Cardiac fibroblast (primary cell): ENCODE measurements at places on chromosomes 16 and 17.
A peak's percentile ranks its signal among the peaks of the same experiment; 100 is the strongest.

DNA sequence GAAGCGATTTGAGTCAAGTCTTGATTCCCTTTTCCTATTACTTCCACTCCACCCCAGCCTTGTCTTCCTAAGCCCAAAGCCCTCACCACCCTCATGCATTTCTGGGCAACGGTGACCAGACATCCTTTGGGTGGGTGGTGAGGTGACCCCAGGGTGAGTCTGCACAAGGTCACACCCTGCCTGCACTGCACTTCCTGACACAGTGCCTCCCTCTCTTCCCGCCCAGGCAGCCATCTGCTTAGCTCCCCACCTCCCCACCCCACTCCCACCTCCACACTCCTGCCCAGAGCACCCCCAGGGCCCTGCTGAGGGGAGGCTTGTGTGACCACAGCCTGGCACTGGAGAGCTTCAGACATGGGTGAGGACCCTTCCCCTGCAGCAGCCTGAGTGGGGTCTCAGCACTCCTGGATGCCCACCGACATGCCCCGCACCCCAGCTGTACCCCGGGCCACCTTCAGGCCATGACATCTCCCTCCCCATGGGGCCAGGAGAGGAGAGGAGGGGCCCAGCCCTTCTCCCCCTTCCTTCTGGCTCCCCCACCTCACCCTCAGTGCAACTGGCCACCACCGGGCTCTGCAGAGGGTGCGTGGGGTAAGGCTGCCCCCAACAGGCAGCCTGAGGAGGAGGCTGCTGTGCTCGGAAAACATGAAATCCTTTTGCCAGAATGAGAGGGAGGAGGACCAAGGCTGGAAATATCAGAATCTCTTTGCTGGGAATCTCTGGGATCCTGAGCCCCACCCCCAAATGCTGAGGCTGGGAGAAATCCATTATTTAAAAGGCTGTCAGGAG lies 68.6 kb downstream of the CCT6B start:
- DNase-seq: no peak

DNA sequence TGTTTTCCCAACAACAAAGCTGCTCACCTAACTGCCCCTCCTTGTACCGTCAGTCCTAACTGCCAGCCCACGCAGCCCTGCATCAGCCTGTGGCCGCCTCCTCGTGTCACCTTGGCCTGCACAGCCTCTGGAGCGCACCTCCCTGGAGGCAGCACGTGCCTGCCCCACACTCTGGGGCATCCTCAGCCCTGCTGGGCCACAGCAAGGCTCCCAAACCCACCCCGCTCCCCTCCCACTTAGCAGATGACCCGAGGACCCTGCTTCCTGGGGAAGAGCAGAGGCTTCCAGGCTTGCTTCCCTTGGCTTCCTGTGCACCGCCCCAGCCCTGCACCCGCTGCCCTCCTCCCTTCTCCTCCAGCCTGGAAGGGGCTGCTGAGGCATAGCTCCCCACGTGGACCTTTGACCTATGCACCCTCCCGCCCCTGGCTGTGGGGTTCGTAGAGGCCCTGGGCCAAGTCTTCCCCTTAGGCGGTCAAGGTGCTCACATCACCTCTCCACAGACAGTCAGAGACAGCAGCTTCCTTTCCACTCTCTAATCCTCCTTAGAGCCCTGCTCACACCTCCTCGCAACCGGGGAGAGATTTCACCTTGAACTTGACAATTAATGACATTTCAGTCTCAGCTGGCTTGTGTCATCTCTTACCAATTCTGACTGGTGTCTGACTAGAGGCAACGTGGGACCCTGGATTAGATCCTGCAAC lies 115.0 kb downstream of the MGAT5B start:
- no peak for DNase-seq

GRCh38 chr17:193841-194806 lies 12.7 kb upstream of the DOC2B start:
- no peak for DNase-seq

DNA sequence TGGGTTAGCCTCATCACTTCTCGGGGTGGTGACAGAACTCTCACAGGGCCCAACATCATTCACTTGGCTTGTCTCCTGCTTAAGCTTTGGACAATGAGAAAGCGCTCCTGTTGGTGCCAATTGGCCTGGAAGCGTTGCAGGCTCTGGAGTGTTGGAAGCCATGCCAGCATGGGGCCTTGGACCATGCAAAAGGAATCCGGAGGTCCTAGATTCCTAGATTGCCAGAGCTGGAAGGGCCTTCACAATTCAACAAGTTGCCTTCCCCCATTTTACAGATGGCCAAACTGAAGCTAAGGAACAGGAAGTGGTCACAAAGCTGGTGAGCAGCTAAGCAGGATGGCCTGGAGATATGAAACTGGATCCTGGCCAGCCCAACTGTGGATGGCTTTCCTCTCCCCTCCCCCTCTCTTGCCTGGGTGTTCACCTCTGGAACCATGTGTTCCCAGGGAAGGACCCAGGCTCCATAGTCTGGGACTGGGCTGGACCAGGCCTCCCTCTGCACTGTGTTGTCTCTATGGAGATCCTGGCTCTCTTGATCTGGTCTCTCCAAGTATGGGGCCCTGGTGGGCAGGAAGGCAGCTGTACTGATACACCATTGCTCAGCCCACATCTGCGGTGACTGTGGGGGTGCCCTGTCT lies 6.0 kb upstream of the IGFBP4 start:
- peak; percentile 37 for DNase-seq

DNA sequence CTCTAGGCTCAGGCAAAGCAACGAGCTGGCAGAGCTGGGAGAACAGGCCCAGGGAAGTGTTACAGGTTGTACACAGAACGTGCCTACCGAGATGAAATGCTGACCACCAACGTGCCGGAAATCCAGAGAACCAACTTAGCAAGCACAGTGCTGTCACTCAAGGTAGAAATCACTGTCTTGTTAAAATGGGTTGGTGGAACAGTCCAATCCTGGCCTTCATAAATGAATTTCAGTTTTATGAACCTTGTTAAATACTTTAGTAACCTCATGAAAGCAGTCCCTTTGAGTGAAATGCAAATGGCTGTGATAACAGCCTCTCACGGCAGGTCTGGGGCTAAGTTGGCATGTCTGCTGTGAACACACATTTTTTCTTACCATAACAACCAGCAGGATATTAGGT lies 29.0 kb downstream of the ETV4 start:
- DNase-seq: no peak

GRCh38 chr16:55566432-55567175 lies at the start of gene CAPNS2:
CAPNS2 (plus strand) TSS chr16:55566684; CDS start chr16:55566757, 73 bp downstream.
- no peak for DNase-seq

DNA sequence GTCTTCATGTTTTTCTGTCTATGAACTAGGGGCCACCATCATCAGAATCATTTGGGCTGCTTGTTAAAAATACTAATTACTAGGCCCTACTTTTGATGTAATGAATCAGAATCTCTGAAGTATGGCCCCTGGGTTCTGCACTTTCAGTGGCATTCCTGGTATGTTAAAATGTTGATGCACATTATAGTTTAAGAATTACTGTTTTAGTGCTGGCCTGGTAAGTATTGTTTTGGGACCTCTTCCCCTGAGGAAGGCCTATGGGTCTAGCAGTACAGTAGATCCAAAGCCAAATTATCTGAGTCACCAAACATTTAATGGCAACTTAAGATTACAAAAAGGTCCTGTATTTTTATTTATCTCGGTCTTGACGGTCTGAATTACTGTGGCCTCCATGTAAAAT lies 58.8 kb downstream of the AP2B1 start:
- DNase-seq: no peak

GRCh38 chr17:80673152-80673920 lies 128.7 kb downstream of the RPTOR start:
- no peak for DNase-seq

- no peak for DNase-seq
Measured at GRCh38 chr17:55263569-55264277, 1.0 kb upstream of the HLF start.

DNA sequence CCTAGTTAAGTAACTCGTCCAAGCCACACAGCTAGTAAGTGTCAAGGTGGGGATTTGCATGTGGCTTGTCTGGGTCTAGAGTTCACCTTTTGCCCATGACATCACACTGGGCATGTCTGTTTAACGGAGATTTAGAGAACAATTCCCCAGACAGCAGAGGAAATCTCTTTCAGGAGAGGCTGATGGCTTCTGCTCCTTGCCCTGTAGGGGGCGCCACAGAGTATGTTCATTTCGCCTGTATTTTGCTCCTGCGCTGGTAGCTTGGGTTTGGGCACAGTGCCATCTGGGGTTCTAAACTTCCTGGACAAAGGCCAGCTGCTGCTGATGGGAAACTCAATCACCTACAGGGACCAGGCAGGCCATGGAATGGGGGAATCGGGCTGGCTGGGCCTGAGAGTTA lies 20.4 kb downstream of the OTOA start:
- peak; percentile 13 for DNase-seq

DNA sequence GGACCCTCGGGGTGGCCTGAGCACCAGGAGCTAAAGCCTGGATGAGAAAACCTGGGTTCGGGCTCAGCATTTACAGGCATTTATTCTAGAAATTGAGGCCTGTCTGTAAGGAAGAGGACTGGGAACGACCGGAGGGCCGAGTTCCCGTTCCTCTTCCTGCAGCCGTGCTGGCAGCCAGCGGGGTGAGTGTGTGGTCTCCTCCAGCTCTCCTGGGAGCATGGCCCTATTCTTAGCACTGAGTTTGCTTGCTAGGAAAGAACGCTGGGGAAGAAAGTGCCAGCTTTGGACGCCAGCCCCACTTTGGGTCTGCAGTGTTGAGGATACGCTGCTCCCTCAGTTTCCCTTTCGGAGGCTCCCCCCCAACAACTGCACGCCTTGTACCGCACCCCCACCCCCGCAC lies 49.6 kb downstream of the MGAT5B start:
- DNase-seq: no peak

GRCh38 chr16:27641260-27641659 lies 91.3 kb downstream of the KATNIP start:
- no peak for DNase-seq

DNA sequence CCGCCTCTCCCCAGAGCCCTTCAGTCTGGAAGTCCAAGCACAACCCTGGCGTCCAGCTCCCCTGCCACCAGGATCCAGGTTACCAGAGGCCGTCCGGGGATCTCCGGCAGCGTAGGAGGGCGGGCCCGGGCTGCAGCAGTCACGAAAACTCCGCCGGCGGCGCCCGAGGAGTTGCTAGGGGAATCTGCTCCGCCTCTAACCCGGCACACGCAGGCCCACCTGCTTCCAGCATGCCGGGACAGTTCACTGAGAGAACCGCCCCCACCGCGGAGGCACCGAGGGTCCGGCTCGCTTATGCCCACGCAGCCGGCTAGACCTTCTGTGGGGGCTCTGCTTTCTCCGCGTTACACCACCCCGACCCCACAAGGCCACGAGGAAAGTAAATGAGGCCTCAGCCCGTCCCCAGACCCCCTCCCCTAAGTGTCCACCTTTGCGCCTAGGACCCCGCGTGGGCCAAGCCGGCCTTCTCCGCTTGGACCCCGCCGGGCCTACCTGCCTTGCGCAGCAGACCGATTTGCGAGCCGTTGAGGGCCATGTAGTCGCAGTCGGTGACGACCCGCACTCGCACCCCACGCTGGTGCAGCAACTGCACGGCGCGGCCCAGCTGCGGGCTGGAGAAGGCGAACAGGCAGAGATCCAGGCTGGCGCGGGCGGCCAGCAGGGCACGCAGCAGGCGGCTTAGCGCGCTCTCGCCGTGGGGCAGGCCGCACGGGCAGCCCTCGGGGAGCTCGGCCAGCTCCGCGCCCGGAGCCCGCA lies 587 bp downstream of the PLD6 start:
- peak; percentile 28 for DNase-seq

- no peak for DNase-seq
Measured at GRCh38 chr17:50353600-50354195, 7.8 kb downstream of the XYLT2 start.
